ENCODE measurements at places on chromosomes 5 and 9. TPM values are rescaled to one million over a fixed set of nuclear protein-coding genes. Genes with fewer than 3 reads are reported as not detected.

- DNase-seq: no peak
These were observed 43.6 kb downstream of the SERINC5 start for GRCh38 chr5:80212171-80212667.

GRCh38 chr9:94576131-94576530 is 17.5 kb downstream of the FBP2 start:
- no peak for DNase-seq

The VLDLR gene
- 8.6 TPM for polyA plus RNA-seq

- no peak for DNase-seq
These were observed 2115.0 kb downstream of the MAT2B start for GRCh38 chr5:165620394-165620793.

DNA sequence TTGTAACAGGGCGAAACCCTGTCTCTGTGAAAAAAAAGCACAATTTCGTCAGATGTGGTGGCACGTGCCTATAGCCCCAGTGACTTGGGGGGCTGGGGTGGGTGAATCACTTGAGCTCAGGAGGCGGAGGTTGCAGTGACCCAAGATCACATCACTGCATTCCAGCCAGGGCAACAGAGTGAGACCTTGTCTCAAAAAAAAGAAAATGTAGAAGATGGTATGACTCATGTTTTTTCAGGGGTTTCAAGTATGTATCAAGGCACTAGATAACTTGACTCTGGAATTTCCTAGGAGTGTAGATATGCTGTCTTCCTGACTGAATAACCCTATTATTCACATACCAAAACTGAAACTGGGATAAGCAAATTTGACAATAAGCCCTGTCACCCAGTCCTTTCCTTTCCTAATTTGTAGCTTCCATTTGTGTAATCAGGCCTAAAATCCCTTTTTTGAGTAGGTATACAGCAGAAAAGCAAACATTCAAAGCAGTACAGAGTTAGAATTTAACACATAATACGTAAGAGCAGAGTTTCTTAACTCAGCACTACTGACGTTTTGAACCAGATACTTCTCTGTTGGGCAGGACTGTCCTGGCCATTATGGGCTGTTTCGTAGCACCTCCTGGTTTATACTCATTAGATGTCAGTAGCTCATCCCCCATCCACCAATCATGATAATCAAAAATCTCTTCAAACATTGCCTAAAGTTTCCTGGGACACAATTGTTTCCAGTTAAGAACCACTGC is 17.3 kb upstream of the ANKRD18B start:
- DNase-seq: no peak

GRCh38 chr5:157343842-157344790 is 78.2 kb downstream of the CYFIP2 start:
- DNase-seq: no peak

- no peak for DNase-seq
These were observed 207.1 kb downstream of the VPS13A start for GRCh38 chr9:77384406-77384805.

- DNase-seq: no peak
These were observed 5.6 kb downstream of the ENTREP1 start for GRCh38 chr9:69330580-69330979.
